Central memory CD8-positive, alpha-beta T cell (primary cell): ENCODE measurements at places on chromosomes 16 and 17.

DNA sequence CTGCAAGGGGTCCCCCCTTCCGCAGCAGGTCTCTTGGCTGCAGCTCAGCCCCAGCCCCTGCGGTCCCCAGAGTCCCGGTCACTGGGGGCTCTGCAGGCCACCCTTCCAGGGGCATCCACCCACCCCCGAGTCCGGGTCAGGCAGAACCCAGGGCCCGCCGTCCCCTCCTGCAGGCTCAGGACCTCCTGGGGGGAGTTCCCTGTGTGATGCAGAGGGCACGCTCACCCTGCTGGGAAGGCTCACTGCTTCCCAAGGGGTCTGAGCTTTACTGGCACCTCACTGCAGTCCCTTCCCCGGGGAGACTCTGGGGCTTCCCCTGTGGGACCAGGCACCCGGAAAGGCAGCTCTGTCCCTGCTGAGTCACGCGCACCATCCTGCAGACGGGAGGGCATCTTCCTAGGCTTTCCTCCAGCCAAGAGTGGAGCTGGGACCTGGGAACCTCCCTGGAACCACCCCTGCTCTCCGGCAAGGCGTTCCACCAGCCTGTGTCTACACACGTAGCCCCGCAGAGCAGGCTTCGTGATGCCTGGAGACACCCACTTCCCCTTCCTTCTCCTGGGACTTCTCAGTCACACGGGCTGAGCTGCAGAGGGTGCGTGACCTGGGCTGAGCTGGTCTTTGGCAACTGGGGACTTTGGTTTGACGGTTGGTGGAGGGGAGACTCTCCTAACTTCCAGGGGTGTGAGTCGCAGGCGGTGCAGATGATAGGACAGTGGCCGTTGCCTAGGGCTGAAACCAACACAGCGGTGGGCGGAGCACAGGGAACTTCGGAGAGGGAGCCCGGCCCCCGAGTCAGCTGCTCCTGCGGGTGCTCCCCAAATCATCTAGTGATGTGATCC lies 23.4 kb downstream of the SLC25A10 start:
- no peak for DNase-seq

DNA sequence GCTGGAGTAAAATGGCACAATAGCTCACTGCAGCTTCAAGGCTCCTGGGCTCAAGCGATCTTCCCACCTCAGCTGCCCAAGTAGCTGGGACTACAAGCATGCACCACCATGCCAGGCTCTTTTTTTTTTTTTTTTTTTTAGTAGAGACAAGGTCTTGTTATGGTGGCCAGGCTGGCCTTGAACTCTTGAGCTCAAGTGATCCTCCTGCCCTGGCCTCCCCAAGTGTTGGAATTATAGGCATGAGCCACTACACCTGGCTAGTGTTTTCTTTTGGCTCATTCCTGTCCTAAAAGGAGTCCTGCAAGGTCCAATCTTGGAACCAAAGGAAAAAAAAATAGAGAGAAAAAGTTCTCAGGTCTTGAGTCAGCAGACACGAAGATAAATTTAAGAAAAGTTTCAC lies 30.8 kb downstream of the PKD1L3 start:
- DNase-seq, result no peak

GRCh38 chr17:79923974-79924638 lies 84.9 kb upstream of the CBX4 start:
- DNase-seq, result no peak

DNA sequence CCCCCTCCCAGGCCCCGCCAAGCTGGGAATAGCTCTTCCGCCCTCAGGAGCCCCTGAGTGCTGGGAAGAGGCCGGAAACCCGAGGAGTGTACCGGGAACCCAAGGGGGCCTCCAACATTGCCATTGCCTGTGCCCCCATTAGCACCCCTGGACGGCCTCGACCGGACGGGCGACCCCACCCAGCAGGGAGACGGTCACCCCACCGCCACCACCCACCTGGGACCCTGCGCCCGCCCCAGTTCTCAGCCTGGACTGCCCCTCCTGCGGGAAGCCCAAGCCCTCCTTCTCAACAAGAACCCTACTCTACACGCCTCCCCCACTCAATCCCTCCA lies 2.0 kb downstream of the CARHSP1 start:
- no peak for DNase-seq

DNA sequence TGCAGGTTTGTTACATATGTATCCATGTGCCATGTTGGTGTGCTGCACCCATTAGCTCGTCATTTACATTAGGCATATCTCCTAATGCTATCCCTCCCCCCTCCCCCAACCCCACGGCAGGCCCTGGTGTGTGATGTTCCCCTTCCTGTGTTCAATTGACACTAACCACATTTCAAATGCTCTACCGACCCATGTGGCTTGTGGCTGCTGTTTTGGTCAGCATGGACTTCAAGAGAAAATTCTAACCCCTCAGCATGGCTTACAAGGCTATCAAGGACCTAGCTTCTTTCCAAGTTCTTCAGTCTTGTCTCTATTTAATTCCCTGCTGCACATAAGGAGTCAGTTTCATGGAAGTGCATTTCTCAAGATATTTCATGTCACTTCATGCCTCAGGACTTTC lies 52.9 kb downstream of the MMD start:
- no peak for DNase-seq

- DNase-seq, result no peak
These were observed 266.9 kb upstream of the DYNLRB2 start for GRCh38 chr16:80273635-80274538.
